ENCODE measurements at places on chromosomes 4 and X.

- no peak for DNase-seq
Observed at GRCh38 chrX:131988236-131988635, 34.9 kb upstream of the STK26 start.

- DNase-seq: no peak
Observed at GRCh38 chr4:181432335-181432734, 810.9 kb upstream of the TENM3 start.

GRCh38 chr4:141081921-141082395 is 51.3 kb downstream of the RNF150 start:
- DNase-seq: no peak

DNA sequence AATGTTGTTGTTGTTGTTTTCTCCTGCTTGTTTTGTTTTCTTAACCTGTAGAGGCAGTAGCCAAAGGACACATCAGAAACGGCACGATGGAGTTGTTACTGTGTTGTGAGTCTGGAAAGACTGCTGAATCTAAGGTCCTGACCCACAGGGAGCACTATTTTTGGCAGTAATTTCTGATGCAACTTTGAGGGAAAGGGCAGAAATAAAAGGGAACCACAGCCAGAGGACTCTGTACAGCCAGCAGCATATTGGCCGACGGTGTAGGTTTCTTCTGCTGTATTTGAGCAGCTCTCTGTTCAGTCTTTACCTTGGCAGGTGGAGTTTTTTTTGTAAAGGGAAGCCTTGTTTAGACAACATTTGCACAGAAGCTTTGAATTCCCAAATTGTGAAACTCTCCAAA is 203.0 kb upstream of the GPR101 start:
- no peak for DNase-seq

GRCh38 chrX:84477114-84477513 is 25.1 kb downstream of the HDX start:
- no peak for DNase-seq

GRCh38 chrX:7485061-7485460 is 337.1 kb upstream of the PUDP start:
- DNase-seq: no peak

- peak; percentile 6 for DNase-seq
Observed at GRCh38 chr4:158496030-158496741, 25.5 kb upstream of the RXFP1 start.

GRCh38 chrX:4710618-4711433 is 997.4 kb upstream of the PRKX start:
- DNase-seq: no peak

DNA sequence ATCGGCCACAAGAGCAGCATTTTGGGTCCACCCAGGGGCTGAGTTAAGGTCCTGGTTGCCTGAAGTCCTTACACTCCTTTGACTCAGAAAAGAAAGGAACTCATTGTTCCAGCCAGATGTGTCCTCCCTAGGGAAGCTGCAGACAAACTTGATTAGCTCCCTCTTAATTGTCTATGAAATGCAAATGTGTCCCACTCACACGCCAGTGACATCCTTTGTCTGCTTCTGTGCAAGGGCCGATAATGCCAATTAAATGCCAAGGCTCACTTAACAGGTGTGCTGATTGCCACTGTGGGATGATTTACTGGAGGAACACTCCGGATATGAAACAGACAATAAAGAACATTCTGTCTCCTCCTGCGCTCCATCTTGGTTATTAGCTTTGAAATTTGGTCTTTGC is 332.9 kb upstream of the CPEB2 start:
- DNase-seq: no peak

GRCh38 chr4:139808381-139808807 is 142.8 kb downstream of the MGST2 start:
- no peak for DNase-seq

DNA sequence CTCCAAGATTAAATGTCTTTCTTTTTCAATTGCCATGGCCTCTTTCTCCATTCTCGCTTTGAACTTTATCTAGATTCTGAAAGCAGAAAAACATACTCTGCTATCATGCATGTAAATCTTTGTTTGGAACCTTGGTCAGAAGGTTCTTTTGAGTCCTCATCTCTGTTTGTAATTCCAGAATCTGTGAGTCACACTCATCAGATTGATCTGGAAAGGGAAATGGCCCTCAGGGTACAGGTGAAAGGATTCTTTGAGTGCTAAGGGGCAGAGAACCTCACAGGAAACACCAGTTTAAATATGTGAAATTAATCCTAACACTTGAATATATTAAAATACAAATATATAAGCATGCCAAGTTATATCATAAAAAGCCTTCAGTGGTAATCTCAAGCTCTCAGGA is 211.0 kb upstream of the ADGRL3 start:
- no peak for DNase-seq

- DNase-seq: no peak
Observed at GRCh38 chr4:165553221-165553810, 174.5 kb downstream of the CPE start.

Data from NCI-H1694 (cell line).